Fibroblast of lung (primary cell): ENCODE measurements at places on chromosomes 2 and 18. TPM values are rescaled to one million over a fixed set of nuclear protein-coding genes. Genes with fewer than 3 reads are reported as not detected.
A peak's percentile ranks its signal among the peaks of the same experiment; 100 is the strongest.

DNA sequence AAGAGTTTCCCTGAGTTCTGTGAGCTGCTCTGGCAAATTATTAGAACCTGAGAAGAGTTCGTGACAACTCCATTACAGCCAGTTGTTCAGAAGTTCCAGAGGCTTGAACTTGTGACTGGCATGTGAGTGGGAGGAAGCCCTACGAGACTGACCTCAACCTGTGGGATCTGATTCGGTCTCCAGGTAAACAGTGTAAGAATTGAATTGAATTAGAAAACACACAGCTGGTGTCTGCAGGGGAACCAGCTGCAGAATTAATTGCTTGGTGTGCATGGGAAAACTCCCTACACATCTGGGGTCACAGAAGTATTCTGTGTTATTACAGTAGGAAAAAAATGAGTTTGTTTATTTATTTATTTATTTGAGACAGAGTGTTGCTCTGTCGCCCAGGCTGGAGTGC, 14.0 kb upstream of the ITSN2 start:
- DNase-seq: no peak

The ANKRD62 gene
- total RNA-seq: not detected in 2 replicates

DNA sequence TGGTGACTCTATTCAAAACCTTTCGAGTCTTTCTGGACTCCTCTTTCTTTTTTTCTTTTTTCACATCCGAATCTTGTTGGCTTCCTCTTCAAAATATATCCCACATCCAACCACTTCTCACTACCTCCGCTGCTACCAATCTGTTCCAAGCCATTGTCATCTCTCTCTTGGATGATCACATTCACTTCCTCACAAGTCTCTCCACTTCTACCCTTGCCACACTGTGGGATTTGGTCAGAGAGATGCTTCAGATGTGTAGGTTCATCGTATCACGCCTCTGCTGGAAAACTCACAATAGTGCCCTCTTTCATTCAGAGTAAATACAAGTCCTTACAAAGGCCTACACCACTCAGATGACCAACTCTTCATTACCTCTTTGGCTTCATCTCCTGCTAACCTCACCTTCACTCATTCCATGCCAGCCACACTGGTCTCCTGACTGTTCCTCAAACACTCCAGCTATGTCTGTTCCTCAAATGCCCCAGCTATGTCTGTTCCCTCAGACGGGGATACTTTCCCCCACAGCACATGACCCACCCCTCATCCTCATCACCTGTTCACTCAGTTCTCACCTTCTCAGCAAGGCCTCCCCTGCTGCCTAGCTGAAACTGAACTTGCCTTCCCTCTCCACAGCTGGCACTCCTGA, 67.2 kb upstream of the PELI1 start:
- no peak for DNase-seq

The VAMP8 gene
- 2.1 and 2.3 TPM in 2 replicates for total RNA-seq

The INPP5D gene
- total RNA-seq: 0.33 and 0.51 TPM in 2 replicates

DNA sequence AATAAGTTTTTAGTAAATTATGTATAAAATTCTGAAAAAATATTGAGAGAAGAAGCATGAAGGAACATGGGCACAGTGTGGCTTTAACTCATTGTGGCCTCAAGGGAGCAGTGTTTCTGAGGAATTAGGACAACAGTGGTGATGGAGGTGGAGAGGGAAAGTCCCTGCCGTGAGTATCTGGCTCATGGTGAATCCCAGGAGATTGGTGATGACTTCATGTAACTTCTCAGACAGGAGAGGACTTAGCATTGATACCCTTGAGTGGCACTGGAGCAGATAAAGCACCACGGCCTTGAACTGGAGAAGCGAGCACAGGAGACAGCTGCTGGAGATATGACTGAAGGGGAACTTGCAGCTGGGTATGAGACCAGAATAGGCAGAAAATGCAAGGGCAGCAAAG, 35.0 kb upstream of the LRP1B start:
- peak; percentile 49 for DNase-seq

- peak; percentile 10 for DNase-seq
Measured at GRCh38 chr2:160022162-160022561, 40.3 kb downstream of the PLA2R1 start.

- peak; percentile 13 for DNase-seq
Measured at GRCh38 chr18:9365406-9365805, 30.8 kb downstream of the TWSG1 start.

DNA sequence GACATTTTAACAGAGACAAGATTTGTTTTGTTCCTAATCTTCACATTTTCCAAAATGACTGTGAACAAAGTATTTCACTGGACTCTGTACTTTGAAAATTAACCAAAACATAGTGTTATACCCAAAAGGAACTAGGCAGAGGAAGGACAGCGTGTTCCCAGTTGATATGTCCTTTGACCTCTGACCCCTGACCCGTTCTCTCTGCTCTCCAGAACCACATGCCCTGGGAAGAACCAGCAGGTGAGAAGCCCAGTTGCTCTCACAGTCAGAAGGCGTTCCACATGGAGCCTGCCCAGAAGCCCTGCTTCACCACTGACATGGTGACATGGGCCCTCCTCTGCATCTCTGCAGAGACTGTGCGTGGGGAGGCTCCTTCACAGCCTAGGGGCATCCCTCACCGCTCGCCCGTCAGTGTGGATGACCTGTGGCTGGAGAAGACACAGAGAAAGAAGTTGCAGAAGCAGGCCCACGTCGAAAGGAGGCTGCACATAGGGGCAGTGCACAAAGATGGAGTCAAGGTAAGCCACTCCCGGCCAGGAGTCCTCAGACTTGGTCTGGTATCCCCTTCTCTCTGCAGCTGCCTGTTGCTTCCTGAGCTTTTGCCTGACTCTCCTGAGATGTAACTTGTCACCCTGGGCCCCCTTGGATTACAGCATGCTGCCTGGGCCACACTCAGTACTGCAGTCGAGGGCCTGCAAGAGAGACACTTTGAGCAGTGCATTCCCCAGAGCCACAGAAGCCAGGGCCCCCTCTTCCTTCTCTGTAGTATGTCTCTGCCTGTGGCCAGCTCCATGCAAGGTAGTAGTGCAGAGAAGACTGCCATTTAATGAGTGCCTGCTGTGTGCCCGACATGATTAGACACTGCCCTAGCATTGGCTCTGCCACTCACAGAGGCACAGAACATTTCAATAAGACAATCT, 94.3 kb downstream of the ARHGEF4 start:
- no peak for DNase-seq

The ELOA2 gene
- total RNA-seq: not detected in 2 replicates

GRCh38 chr18:74284191-74284979, 7.4 kb downstream of the CYB5A start:
- peak; percentile 61 for DNase-seq

DNA sequence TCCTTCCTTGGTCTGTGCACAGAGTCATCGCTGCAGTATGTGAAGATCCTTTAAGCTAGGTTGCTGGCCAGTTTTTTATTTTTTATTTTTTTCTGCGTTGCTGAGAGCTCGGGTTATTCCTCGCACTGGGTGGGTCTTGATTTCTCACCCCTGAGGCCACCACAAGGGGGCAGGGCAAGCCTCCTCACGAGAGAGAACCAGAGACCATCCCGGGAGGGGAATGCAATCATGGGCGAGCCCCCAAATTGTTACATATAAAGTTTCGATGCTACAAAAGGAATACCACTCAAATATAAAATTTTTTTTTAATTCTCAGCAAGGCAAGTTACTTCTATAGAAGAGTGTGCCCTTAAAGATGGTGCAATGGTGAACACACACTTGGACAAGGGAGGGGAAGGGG, 24.9 kb downstream of the HTR2B start:
- no peak for DNase-seq

The FSHR gene
- under 0.01 TPM in 1 of 2 replicates, not detected in the other for total RNA-seq

The CYRIA gene
- total RNA-seq: 7.4 and 10.2 TPM in 2 replicates

DNA sequence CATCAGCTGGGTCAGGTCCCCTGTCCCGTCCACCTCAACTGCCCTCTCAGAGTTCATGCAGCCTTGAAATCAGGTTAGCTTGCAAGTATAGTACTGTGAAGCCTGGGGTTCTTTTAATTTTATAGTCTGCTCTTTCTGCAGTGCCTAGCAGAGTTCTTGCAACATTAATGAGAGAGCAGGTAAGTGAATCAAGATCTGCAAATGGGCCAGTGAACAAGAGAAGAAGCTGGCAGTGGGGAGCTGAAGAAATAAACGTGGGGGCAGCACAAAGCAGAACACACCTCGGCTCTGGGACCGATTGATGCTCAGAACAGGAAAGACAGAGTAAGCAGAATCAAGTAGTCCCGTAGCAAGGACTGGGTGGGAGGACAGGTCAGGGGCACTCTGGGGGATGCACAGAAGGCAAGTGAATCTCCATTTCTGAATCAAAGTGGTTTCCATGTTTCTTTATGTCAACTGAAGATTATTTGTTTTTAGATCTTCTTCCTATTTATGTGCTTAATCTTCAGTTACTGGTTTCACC, 675.5 kb downstream of the RNF144A start:
- no peak for DNase-seq

- no peak for DNase-seq
Measured at GRCh38 chr2:28465148-28465885, 30.5 kb upstream of the PLB1 start.

The MARCO gene
- total RNA-seq: not detected in 2 replicates

The CFAP65 gene
- total RNA-seq: not detected in 2 replicates

GRCh38 chr2:156333274-156333950, 891 bp upstream of the NR4A2 start:
- DNase-seq: no peak

The PARD6G gene
- 2.1 and 3.1 TPM in 2 replicates for total RNA-seq

- no peak for DNase-seq
Measured at GRCh38 chr2:118525346-118525745, 322.1 kb downstream of the EN1 start.

The DYNAP gene
- total RNA-seq: not detected in 2 replicates

- DNase-seq: peak; percentile 79
Measured at GRCh38 chr2:188524519-188525113, 232.9 kb downstream of the GULP1 start.

The KCNG2 gene
- 6.4 and 10.1 TPM in 2 replicates for total RNA-seq

- DNase-seq: no peak
Measured at GRCh38 chr18:62332964-62333695, 8.0 kb downstream of the TNFRSF11A start.

GRCh38 chr2:68463287-68463877, 3.7 kb downstream of the FBXO48 start:
- peak; percentile 69 for DNase-seq
